Effector CD4-positive, alpha-beta T cell (primary cell): ENCODE measurements at places on chromosomes 5 and 9.

DNA sequence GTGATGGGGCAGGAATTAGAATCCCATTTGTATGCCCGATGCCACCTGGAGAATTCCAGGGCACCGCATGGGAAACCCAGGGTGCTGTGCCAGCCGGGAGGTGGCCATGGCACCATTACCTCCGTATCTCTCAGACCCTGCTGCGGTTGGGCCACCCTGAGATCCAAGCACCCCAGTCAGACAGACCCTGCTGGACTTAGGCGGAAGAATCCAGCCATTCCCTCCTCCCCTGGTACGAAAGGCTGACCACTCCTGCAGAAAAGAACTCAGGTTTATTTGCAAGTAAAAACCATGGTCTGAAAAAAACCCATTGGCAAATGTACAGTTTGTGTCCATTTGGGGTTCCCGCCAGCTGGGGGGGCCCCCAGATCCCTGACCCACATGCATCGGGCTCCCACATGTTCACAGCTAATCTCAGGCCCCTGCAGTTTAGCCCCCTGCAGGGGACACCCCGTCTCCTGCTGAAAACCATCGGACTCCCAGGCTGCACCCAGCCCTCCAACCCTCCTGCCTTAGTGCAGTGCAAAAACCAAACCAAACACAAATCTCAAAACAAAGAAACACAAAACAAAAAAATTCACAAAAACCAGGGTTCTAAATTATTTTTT, 23.6 kb upstream of the SARDH start:
- no peak for DNase-seq

GRCh38 chr9:130844044-130844451, 9.0 kb downstream of the ABL1 start:
- DNase-seq: no peak

DNA sequence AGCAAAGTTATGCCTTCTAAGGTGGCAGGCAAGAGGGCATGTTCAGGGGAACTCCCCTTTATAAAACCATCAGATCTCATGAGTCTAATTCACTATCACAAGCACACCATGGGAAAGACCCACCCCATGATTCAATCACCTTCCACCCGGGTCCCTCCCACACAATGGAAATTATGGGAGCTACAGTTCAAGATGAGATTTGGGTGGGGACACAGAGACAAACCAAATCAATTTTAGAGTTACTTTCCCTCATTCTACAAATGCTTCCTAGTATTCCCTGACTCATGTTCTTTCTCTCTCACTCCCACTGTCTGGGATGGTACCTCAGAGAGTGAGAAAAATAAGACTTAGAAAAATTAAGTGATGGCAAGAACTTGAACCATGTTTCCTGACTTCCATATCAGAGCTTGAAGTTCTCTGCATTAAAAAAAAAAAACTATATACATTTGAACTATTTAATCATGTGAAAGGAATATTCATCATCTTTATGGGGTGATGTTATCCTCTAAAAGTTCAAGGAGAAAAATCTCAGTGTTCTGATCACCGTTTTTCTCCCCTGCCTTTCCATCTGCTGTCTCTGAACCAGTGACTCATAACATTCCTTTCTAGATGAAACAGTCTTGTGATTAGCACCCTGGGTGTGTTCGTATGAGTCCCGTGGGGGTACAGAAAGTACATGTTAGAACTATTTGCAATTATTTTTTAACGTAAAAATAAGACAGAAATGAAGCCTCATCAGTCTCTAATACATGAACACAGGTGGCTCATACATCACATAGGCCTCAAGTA, 282.9 kb downstream of the SLF1 start:
- no peak for DNase-seq

DNA sequence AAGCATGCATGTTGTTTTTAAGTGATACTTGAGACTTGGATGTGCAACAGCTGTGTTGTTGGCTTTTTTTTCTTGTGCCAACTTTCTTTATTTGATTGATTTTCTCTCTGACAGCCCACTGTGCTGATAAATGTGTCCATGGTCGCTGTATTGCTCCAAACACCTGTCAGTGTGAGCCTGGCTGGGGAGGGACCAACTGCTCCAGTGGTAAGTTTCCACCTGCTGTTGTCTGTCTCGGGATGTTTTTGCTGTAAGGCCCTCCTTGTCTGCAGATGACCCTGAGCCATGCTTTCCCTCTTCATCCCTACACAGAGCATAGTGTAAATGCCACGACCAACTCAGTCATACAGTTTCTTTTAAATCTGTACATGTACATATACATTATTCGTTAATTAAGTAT, 79.2 kb downstream of the MEGF10 start:
- no peak for DNase-seq

DNA sequence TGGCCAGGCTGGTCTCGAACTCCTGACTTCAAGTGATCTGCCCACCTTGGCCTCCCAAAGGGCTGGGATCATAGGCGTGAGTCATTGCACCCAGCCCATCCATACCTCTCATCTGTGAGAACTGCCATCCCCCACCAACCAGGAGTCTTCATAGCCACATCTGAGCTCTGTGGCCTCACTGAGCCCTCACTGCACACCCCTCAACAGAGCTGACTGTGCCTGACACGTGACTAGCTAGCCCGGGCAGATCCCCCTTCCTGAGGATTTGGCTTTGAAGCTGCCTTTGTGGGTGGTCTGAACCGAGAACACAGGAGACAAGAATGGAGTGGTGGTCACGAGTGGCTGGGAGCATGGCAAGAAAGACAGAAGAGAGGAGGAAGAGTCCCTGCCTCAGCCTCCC, 15.6 kb downstream of the AK8 start:
- no peak for DNase-seq
